ENCODE measurements at places on chromosomes 7 and 10.

DNA sequence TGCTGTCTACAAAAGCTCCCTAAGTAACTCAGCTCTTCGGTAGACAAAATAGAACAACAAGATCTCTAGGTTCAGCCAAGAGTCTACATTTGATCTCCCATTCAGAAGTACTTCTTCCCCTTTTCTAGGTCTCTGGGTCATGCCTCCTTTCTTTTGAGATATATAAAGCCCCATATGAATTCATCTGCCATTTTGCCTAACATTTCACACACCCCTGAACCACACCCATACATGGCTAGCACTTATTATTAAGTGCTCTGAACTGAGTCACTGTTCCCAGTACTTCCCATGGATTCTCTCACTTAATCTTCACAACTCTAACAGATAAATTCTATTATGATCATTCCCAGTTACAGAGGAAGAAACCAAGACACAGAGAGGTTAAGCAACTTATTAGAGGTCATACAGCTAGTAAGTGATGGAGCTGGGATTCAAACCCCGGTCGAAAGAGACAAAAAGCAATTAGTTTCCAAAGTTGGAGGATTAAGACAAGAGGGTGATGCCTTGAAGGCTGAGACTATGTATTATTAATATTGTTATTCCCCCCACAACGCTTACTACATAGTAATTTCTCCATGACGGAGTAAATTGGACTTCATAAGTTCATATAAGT, 17.3 kb downstream of the MYOF start:
- no peak for DNase-seq

GRCh38 chr10:128435811-128436210, 309.6 kb upstream of the MKI67 start:
- DNase-seq, result no peak

- DNase-seq, result no peak
Observed at GRCh38 chr7:69878015-69878414, 279.7 kb downstream of the AUTS2 start.

DNA sequence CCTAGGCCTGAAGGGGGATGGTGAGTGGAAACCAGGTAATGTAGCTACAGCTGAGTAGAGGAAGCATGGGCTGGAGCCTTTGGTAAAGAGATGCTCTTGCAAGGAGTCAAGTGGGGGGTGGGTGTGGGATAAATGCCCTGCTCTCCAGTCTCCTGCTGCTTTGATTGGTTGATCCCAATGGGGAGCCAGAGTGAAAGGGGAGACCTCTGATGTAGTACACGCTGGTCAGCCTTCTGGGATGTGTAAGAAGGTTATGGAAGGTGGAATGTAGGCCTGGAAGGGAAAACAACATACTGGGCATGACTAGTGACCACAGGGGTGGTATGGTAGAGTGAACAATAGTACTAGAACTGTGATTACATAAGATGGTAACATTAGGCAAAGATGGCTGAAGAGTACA, 44.3 kb downstream of the TET1 start:
- no peak for DNase-seq

- no peak for DNase-seq
Observed at GRCh38 chr7:71987200-71987767, 424.9 kb downstream of the CALN1 start.

DNA sequence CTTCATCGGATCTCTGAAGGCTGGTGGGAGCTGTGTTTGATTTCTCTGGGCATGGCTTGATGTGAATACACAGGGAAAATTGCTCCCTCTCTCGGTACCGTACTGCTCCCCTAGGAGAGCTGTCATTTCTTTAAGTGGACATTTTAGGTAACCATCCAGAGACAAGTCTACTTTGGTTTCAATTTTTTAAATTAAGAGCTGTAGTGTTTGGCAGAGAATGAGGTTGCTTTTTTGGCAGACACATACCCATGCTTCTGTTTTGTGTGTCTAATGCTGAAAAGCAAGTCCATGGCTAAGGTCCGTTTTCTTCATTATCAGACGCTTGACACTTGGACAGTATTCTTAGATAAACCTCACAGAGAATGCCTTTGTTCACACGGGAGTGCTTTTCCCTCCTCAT, 61.3 kb upstream of the TRIL start:
- DNase-seq, result peak; percentile 48

DNA sequence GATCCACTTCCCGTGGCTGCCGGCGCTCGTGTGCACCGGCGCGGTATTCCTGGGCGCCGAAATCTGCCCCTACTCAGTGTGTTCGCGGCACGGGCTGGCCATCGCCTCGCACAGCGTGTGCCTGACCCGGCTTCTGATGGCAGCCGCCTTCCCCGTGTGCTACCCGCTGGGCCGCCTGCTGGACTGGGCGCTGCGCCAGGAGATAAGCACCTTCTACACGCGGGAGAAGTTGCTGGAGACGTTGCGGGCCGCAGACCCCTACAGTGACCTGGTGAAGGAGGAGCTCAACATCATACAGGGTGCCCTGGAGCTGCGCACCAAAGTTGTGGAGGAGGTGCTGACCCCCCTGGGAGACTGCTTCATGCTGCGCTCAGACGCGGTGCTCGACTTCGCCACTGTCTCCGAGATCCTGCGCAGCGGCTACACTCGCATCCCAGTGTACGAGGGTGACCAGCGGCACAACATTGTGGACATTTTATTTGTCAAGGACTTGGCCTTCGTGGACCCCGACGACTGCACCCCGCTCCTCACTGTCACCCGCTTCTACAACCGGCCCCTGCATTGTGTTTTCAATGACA, 1.3 kb downstream of the CNNM1 start:
- no peak for DNase-seq

- DNase-seq, result no peak
Observed at GRCh38 chr10:78784546-78784945, 284.2 kb upstream of the ZMIZ1 start.

GRCh38 chr7:133165001-133165400, 83.1 kb upstream of the CHCHD3 start:
- DNase-seq, result no peak
